Hematopoietic multipotent progenitor cell treated with erythropoietin and hydrocortisone succinate and interleukin-3 and kit ligand, for 8 days (in vitro differentiated cells): ENCODE measurements at places on chromosomes 3 and 15.

GRCh38 chr3:38361496-38361895 is 14.9 kb downstream of the XYLB start:
- no peak for DNase-seq

GRCh38 chr15:89383365-89384175 is 48.9 kb upstream of the POLG start:
- no peak for DNase-seq

- DNase-seq: no peak
These were observed 161.5 kb downstream of the FEZF2 start for GRCh38 chr3:62211675-62212429.

DNA sequence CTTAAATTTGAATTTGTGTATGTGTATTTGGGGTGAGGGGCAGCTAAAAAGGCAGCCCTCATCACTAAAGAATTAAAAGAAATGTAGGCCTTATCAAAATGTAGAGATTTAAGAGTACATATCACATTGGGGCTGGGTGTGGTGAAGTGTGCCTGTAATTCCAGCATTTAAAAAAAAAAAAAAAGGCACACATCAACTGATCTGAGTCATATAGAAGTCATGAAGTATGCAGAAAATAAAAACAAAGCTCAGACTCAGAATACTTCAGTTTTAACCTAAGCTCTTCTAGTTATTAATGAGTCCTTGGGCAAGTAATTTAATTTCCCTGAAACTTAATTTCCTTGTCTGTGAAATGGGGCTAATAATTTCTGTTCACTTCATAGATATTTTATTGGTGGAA is 31.6 kb downstream of the SLC24A1 start:
- no peak for DNase-seq

DNA sequence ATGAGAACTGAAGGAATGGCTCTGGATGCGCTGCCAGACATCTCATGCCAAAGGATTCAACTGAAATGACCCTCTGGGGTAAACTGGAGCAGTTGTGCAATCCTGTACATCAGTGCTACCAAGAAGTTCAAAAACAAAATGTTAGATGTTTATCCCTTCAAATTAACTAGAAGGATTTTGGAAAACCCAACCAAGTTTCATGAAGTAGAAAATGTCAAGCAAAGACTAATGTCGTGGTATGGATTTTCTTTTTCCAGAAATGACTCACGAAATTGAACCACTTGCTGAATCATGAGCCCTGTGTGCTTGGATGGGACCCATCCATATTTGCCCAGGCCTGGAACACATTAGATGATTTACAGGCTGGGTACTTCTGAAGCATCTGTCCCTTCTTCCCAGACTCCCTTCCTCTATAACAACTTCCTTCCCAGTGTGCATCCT is 101.6 kb downstream of the LRTM1 start:
- no peak for DNase-seq

GRCh38 chr3:129628169-129628522 is 21.7 kb upstream of the PLXND1 start:
- DNase-seq: no peak

DNA sequence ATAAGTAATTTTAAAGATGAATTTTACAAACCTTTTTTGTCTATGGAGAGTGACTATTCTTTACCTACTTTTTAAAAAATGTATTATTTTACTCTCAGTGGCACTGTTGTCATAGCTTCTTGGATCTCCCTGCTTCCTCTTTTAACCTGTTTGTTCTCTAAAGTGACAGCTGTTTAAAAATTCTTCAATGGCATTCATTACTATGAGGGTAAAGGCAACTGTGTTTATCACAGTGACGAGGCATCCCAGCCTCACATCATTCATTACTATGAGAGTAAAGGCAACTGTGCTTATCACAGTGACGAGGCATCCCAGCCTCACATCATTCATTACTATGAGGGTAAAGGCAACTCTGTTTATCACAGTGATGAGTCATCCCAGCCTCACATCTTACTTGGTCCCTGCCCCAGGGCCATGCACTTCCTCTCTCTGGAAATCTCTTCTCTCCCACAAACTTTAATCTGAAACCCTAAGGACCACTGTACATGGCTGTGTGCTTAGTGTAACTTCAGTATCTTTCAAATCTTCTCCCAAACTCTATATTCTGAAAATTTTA is 101.7 kb upstream of the ZNF717 start:
- DNase-seq: no peak

DNA sequence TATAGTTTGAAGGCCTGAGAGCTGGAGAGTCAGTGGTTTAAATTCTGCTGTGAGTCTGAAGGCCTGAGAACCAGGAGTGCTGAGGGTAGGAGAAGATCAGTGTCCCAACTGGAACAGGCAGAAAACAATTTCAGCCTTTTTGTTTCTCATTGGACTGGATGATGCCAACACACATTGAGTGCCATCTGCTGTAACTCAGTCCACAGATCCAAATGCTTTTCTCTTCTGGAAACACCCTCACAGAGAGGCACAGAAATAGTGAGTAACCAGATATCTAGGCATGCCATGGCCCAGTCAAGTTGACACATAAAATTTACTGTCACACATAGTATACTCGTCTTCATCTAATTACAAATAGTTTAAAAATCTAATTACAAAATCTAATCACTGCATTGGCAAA is 100.8 kb downstream of the NEO1 start:
- no peak for DNase-seq

GRCh38 chr15:60795889-60796288 is 316.9 kb upstream of the ICE2 start:
- no peak for DNase-seq

DNA sequence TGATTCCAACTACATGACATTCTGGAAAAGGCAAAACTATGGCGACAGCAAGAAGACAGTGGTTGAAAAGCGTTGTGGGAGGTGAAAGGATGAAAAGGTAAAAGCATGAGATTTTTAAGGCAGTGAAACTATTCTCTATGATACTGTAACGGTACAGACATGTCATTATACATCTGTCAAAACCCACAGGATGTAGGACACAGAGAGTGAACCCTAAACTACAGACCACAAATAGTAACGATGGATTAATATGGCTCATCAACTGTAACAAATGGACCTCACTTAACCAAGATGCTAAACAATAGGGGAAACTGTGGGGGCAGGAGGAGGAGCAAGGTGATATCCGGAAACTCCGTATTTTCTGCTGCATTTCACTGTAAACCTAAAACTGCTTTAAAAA is 39.1 kb downstream of the MYO9A start:
- DNase-seq: no peak

GRCh38 chr3:105030211-105030610 is 336.5 kb upstream of the ALCAM start:
- DNase-seq: no peak

DNA sequence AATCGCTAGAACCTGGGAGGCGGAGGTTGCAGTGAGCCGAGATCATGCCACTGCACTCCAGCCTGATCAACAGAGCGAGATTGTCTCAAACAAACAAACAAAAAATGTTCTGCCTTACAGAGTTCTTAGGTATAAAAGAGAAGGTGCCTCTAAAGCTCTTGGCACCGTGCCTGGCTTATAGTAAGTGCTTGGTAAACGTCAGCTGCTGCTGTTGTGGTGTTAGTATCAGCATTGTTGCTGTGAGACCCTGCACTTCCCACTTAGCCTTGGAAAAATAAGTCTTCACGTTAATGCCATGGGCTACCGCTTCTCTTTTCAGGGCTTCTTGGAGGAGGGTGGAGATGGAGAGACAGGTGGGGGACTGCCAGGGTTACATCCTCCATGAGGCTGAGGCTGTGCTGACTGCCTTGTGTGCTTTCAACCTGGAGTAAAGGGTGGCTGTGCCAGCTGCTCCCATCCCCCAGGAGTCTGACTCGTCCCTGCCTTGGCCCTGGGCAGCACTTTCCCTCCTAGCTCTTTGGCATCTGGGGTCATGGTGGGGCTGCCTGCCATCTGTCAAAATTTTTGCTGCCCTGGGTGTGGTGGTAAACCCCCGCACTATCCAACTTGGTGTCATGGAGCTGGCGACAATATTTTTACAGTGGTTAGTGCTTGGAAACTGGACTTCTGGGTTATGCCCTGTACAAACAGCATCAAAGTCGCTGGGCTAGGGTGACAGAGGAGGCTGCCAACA is 17.8 kb downstream of the FLNB start:
- peak; percentile 29 for DNase-seq

- DNase-seq: peak; percentile 75
These were observed 227.6 kb upstream of the POU1F1 start for GRCh38 chr3:87503900-87504498.

- DNase-seq: peak; percentile 48
These were observed 224.6 kb downstream of the VPS13C start for GRCh38 chr15:61835496-61836106.

- DNase-seq: no peak
These were observed 6.4 kb upstream of the RARRES1 start for GRCh38 chr3:158738653-158739052.

DNA sequence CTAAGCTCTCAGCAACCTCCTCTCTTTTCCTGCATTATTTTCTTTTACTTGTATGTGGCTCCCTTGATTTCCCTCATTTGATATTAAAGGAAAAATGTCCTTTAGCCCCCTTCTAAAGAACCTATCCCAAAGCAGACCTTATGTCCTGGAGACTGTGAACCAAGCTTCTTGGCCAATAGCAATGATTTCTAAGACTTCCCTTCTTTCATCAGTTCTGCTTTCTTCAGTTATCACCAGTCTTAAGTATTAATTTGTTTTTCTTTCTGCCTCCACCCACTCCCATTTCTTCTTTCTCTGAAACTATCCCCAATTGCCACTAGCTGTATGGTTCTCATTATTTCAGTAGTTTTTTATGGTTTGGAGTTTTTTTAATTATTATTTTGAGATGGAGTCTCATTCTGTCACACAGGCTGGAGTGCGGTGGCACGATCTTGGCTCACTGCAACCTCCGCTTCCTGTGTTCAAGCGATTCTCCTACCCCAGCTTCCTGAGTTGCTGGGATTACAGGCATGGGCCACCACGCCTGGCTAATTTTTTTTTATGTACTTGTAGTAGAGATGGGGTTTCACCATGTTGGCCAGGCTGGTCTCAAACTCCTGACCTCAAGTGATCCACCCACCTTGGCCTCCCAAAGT is 12.1 kb downstream of the TMOD3 start:
- DNase-seq: no peak

- DNase-seq: no peak
These were observed 497.0 kb upstream of the TBL1XR1 start for GRCh38 chr3:177694316-177694715.

- no peak for DNase-seq
These were observed 157.2 kb downstream of the PTPRG start for GRCh38 chr3:61718565-61718964.

GRCh38 chr3:52534281-52535183 is 875 bp upstream of the NT5DC2 start:
- DNase-seq: no peak

DNA sequence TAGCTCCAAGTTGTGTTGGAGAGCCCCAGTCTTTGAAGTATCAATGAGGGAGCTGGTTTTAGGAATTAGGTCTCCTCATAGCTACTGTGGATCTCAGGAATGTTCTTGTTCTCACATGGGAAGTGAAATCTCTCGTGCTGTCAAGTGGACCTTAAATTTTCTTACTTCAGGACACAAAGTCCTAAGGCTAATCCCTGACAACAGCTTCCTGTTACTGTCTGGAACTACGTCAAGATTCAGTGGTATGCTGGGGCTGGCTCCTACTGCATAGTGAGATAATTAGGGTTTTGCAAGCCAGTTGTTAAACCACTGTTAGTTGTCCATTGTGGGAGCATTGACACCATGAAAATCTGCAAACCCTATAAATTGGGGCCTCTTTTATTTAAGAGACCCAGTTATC is 22.8 kb downstream of the MESP1 start:
- no peak for DNase-seq

DNA sequence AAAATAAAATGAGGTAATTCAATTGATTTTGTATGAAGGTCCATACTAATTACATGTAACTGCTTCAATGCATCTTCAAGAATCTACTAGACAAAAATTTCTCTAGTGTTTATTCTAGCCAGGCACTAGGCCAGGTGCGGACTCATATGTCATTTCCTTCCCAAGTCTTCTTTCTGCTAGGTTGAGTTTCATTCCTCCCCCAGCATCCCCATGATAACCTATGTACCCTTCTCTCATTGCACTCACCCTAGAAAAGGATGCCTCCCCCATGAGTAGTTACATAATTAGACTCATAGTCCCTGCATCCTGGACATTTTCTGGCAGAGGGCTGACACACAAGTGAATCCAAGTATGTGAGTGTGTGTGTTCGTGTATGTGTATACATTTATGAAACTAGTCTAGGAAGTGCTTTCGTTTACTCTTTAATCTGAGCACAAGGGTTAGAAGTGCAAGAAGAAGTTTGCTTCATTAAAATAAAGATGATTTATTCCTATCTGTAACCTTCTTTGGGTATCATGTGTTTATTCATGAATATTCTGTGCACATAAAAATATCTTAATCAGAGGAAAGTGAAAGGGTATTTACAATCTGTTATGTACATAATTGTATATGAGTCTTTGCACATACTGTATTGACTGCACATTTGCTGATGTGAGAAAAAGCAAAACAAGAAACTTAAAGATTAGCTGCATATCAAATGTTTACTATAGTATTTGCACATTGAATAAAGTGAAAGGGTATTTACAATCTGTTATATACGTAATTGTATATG is 585.6 kb upstream of the ZNF717 start:
- no peak for DNase-seq

DNA sequence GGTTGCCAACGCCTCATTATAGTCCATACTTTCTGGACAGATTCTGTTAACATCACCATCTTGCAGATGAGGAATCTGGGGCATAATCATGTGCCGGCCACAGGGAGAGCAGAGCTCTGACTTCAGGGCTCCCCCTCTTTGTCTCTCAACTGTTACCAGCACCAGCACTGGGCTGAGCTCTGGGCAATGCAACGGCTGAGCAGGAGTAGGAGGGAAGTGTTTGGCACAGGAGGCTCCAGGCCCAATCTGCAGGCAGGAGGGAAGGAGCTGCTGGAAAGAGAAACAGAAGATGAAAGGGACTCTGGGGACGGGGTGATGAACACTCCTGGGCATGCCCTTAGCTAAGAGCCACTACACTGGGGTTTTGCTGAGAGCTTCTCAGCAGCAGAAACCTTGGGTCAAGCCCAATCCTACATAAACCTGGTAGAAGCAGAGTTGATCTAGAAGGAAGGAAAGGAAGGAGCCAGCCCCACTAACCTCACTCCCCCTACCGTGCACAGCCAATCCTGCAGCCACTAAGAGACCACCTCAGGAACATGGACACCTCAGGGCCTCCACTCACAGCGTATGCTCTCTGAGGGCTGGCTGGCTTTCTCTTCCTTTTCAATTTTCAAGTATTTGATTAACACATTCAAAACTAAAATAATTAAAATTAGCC is 73.1 kb upstream of the SPATA12 start:
- DNase-seq: peak; percentile 11

DNA sequence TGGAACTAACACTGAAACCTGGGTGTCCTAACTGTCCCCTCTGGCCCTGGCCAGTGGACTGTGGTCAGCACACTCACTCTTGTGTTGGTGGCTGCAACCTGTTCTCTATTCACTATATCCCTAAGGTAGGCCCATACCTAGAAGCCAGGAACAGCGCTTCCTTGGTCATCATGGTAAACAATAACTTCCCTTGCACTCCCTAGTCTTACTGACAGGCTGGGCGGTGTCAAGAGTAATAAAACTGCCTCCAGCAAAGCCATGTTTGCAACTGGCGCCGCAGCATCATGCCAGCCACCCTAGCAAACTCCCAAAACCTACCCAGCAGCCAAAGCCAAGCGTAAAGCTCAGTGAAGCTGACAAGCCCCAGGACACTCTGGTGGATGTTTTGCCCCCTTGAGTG is 63.1 kb upstream of the TSEN2 start:
- no peak for DNase-seq
